ENCODE measurements at places on chromosomes 6 and 20.

DNA sequence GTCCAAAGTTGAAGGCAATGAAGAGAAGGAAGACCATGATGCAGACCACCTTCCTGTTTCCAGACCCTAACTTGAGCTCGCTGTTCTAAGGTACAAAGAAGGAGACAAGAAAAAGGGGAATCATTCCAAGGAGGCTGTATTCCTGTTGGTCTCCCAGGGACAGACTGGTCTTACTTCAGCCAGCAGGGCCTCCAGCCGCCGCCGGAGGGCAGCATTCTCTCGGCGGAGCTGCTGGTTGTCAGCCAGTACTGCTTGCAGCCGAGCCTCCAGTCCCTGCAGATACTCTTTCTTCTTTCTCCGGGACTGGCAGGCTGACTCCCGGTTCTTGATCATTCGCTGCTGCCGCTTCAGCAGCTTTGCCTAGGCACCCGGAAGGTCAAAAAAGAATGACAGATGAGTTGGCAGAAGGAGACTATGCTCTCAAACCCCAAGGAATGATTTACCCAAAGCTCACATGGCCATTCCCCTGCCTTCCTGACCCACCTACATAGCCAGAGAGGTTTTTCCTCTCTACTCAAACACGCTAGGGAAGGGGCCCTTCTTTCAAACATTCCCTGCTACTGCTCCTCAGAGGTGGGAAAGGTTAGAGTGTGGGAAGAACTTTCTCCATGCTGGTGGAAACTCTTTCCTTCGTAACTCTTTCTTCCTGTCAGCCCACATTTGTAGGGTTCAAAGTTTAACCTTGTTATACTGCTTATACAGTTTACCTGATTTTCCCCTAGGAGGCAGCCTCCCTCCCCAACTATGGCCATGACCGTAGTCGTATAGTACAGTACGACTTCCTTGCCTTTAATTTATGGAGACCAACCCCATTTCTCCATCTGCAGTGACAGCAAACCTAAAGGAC, 9.0 kb downstream of the ATF6B start:
- DNase-seq = peak; percentile 81

DNA sequence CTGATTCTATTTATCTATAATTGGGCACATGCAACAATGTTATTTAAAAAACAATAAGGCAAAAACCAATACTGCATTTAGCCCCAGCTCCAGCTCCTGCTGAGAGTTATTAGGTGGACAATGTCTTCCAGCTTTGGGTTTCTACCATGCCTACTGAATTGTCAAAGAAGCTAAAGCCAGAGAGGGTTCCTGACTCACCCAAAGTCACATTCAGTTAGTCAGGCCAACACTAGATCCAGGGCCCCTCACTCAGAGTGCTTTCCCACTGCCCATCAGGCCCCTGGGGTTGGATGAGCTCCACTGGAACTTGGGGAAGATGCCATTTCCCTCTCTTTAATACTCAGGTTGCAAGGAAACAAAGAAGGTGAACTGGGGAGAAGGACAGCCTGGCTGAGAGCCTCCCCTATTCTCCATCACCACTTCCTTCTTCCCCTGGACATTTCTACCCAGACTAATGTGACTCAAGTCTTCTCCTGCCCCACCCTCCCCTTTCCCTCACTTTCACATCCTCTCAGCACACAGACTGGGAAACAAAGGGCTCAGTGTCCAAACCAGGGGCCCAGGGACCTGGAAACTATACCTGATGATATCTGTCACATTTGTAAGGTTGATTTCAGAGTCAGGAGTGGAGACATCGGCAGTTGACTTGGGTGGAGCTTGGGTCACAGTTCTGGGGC, 6.0 kb downstream of the TREM1 start:
- DNase-seq = no peak

DNA sequence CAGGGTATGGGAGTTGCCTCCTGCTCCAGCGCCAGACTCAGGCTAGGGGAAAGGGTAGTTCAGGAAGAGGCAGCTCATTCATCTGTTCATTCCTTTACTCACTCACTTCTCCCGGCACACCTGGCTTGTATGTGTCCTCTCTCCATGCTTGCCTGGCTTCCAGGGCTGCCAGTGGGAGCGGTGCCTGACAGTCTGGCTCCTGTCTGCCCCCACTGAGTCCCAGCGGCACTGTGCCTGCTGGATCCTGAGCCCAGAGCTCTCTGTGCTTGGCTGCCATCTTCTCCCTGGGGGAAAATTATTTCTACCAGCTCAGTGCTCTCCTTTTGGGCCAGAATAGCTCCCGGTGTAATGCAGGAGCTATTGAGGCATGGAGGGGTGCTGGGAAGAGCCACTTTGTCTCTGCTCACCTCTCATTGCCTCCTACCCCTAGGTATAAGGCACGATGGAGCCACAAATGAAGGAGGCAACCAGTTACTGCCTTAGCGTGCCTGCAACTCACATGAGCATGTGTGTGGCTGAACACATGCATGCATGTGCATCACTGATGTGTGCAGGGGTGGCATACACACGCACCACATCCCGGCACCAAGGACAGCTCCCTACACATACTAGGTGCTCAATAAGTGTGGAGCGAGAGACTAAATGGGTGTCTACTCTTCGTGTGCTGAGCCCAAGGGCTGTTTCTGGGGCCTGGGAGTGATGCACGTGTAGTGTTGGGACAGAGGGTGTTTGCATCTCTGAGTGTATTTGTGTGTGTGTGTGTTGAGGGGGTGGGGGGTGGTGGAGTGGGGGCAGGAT, 46.6 kb downstream of the CDH22 start:
- no peak for DNase-seq

DNA sequence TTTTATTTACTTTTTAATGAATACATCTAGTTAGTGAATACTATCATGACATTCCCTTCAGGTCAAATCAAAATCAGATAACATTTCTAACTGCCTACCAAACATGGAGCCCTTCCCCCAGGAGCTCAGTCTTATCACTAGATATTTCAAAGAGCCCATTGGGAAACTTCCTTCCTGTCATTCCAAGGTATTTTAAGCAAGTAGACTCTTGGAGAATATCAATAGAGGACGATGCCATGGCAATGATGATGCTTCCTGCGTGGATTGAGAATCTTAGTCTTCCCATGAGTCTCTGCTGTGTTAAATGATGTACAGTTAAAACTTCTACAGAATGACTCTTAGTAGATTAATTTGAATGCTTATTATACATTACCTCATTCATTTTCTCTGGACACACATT, 384.9 kb downstream of the CENPW start:
- DNase-seq = no peak

- no peak for DNase-seq
Measured at GRCh38 chr20:32449057-32449889, 91.1 kb downstream of the ASXL1 start.

DNA sequence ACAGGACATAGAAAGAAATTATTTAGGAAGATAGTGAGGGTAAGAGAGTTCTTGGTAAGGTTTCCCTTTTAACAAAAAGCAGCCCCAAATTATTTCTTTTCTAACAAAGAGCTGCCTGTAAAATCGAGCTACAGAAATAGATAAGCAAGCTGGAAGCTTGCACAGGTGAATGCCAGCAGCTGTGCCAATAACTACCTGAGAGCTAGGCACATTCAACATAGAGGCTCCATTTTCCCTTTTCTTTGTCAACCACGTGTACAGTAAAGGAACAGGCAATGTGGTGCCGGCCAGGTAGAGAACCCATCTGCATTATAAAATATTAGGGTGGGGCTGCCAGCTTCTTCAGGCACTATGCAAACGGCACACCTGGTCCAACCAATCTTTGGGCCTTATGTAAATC, 341.6 kb upstream of the JAG1 start:
- no peak for DNase-seq

GRCh38 chr6:140845701-140846100, 1287.0 kb upstream of the GJE1 start:
- DNase-seq = no peak

DNA sequence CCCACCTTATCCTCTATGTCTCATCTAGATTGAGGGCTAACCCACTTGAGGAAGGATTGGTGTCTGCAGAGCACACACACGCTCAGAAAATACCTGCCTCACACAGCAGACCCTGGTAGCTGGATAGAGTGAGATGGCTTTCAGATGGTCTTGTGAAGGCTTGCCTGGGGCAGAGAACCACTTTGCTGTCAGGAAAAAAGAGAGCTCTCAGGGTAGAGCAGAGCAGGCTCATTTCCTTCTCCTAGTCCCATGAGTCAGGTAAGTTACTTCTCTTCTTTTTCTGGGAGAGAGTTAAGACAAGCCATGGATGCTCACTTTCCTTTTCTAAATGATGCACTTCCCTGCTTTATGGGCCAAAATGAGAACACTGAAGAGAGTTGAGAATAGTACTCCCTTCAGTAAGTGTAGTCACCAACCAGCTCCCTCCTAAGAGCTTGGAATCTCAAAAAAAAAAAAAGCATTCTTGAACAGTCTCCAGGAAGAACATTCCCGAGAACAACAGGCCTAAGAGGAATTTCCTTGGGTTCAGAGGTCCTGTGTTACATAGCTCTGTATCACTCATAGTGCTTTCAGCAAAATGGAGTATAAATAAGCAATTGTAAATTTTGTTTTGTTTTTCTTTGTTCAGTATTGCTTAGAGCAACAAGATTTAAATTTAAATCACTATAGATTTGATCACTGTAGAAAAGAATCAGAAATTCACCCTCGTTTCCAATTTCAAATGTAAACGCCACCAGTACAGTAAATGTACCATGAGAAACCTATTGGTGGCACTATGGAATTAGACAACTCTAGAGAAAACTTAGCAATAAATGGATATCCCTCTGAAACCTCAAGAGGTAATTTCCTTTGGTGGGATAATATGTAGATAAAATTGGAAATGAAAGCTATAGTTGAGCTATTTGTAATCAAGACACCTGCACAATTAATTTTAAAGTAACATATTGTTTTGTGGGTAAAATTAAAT, 530.3 kb downstream of the RFPL4B start:
- no peak for DNase-seq

GRCh38 chr6:108145639-108146038, 20.2 kb upstream of the NR2E1 start:
- no peak for DNase-seq

- DNase-seq = no peak
Measured at GRCh38 chr6:136307351-136307750, 17.7 kb upstream of the BCLAF1 start.

DNA sequence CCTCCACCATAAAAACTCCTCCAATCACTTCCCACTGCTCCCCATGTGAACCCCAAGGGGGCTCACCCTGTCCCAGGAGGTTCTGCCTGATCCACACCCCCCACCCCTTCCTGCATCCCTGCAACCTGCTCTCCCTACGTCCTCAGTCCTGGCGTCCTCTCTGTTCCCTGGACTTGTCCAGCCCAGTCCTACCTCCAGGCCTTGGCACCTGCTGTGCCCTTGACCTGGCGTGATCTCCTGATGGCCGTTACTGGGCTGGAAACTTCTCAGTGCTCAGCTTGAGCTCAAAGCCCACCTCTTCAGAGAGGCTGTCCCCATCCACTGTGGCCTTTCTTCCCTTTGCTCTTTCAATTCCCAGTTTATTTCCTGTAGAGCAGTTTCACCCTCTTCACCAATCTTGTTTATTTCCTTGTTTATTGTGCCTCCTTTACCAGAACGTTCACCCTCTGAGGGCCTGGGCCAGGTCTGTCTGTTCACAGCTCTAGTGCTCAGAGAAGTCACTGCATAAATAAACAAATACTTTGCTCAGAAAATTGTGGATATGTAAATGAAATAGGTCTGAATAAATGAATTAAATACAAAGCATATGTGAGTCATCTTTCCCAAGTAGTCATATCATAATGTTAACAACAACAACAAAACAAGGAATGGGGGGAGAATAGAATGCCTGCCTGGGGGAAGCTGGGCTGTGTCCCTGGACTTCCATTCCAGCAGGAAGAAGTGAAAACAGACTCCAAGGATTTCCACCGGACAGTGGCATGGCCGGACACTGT, 175.7 kb upstream of the SULF2 start:
- DNase-seq = no peak

GRCh38 chr6:15501826-15502445, 160.9 kb downstream of the DTNBP1 start:
- DNase-seq = no peak

- peak; percentile 53 for DNase-seq
Measured at GRCh38 chr6:89834884-89835792, 5.5 kb downstream of the CASP8AP2 start.

DNA sequence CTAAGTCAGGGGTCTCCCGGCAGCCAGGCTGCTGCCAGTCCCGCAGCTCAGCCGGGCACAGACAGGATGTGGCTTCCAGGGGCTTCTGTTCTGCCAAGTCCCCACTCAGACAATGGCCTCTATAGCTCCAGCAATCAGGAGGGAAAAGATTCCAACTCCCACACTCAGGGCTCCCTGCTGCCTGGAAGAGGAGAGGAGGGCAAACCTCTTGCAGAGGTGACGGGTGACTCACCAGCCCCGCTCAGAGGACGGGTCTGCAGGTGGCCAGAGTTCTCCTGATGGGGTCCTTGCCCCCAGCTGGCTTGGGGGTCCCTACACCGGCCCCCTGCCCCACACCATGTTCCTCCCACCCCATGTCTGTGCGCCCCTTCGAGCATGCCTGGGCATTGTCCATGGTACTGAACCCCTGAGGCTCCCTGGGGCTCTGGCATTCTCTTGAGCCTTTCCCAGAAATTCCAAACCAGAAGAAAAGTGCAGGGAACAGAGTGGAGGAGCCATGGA, 32.6 kb downstream of the NTSR1 start:
- DNase-seq = no peak

DNA sequence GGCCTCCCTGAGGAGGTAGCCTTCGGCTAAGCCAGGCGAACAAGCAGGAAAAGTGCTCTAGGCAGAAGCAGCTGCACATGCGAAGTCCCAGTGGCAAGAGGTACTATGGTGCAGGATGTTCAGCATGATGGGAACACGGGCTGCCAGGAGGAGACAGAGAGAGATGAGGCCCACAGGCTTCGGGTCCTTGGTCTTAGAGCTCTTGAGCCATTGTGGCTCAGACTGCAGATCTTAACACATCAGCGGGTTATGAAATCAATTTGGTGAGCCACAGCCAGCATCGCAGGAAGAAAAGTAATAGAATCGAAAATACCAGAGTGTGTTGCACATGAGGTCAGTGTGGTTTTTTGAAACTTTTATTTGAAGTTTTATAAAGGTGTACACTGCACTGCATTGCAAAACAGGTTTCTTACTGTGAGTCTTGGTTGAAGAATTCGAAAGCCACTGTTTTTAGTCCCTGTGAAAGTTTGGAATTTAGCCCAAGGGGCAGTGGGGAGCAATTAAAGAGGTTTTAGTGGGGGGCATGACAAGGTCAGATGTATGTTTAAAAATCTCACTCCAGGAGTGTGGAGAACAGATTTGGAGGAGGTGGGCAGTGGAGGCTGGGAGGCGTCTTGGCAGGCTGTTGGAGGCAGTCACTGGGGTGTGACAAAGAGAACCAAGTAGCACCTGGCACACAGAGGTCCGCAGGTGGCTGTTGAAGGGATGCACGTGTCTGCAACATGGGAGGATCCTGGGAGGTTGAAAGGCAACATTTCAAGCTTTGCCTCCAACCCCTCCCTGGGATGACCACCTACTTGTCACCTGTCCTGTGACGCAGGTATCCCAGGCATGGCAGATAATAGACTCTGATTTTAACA, 69.3 kb downstream of the EYA2 start:
- no peak for DNase-seq

GRCh38 chr6:102038964-102039363, 645.5 kb downstream of the GRIK2 start:
- DNase-seq = no peak

GRCh38 chr20:51230727-51231126, 207.8 kb upstream of the KCNG1 start:
- DNase-seq = no peak

- no peak for DNase-seq
Measured at GRCh38 chr20:57420571-57421252, 29.5 kb downstream of the RBM38 start.

GRCh38 chr6:119499797-119500196, 150.2 kb upstream of the MAN1A1 start:
- no peak for DNase-seq

GRCh38 chr6:133746417-133746770, 142.5 kb upstream of the TCF21 start:
- DNase-seq = no peak

- DNase-seq = no peak
Measured at GRCh38 chr6:168225471-168225911, 94.1 kb downstream of the DACT2 start.
